ENCODE measurements at places on chromosomes 7 and 10. TPM values are rescaled to one million over a fixed set of nuclear protein-coding genes. Genes with fewer than 3 reads are reported as not detected.

SUN3 gene
- total RNA-seq = not detected

TRIL gene
- total RNA-seq = not detected

DNA sequence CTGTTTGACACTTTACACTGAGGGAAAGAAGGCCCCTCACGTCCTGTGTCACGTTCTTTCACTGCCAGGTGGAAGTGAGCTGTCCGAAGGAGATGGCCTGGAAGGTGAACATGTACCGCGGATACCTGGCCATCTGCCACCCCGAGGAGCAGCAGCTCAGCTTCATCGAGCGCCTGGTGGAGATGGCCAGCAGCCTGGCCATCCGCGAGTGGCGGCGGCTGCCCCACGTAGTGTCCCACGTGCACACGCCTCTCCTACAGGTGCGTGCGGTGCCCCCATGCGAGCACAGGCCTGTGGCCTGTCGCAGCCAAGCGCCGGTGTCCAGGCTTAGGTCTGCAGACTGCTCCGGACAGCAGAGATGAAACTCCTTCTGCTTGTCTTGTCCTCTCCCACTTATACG lies 103.4 kb downstream of the TRRAP start:
- no peak for DNase-seq

DNA sequence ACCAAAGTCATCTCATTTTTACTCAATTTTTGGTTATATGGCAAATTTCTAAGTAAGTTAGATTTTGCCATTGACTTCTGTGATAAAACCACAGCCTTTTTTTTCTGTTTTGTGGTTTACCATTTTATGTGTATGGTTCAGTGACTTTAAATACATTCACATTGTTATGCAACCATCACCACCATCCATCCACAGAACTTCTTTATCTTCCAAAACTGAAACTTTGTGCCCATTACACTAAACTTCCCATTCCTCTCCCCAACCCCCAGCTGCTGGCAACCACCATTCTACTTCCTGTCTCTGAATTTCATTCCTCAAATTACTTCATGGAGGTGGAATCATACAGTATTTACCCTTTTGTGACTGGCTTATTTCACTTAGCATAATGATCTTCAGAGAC lies 280.4 kb upstream of the TCERG1L start:
- no peak for DNase-seq

DNA sequence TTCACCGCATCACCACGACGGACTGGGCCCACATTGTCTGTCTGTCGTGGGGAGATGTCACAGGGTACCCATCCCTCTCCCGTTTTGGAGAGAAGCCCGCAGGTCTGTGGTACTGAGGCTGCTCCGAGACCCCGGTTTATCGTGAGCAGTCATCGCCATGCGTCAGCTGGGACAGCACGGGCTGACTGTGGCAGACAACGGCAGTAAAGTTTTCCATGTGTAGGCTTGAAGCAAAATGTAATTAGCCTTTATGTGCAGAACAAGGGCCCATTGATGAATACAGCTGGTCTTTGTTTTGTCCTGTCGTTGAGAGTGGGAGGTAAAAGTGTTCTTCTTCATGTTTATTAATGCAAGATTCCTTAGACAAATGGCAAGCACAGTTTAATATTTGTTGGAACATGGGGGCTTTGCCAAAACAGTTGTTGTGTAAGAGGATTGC lies 167.4 kb upstream of the SH2B2 start:
- no peak for DNase-seq

DNA sequence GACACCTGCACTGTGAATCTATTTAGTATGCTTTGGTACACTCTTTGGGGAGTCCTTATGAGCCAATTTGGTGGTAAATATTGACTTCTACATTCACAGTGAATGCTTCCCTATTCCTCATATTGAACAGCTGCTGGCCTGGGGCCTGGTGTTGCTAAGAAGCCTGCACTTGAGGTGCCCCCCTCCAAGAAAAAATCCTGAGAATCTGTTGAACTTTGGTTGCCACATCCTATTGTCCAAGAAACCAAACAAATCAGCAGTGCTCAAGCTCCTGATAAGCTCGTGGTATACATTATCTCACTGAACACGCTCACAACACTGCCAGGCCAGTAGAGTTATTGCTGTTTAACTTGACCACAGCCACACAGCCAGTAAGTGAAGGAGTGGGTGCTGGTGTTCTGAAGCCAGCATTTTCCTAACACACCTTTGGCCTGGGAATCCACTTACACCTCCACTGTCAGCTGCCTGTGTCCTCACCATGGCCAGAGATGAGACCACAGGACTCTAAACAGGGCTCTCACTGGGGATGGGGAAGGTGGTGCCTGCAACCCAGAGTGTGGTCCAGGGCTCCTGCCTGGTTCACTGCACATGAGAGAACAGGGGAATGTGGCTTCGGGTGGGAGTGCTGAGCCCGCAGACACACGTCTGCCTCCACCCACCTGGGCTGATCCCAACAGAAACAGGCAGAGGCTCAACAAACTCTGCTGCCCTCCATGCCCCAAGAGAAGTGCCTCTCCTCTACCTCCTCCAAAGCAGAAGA lies 6.7 kb downstream of the DDC start:
- no peak for DNase-seq

DNA sequence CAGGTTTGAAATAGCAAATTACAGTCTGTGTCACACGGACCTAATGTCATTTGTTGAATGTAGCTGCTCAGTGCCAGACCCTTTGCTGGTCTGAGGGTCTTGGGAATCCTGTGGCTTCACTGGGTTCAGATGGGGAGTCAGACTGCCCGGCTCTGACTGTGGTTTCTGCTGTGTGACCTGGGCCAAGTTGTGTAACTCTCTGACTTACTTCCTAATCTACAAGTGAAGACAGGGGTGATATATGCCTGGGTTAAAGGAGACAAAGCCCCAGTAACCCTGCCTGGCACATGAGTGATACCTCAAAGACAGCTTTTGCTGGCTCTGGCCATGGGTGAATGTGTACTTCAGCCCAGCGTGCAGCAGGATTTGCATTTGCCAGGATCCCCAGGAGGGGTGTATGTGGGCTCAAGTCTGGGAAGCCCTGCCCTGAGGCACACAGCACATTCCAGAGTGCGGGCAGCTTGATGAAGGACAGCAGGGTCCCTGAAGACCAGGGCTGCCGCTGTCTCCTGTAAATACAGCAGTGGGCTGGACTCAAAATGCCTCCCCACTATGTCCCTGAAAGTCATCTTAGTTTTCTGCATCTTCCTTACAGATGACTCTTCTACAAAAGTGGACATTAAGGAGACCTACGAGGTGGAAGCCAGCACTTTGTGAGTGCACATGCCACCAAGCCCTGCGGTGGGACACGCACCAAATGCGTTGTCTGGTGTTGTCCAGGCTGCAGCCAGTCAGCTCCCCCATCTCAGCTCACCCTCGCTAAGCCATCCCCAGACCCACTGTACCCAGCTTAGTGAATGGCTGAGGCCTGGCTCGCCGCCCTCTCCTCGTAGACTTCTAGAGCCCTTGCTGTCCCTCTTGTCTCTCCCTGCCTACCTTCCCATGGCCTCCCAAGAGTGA lies 16.4 kb downstream of the NACAD start:
- no peak for DNase-seq

DNA sequence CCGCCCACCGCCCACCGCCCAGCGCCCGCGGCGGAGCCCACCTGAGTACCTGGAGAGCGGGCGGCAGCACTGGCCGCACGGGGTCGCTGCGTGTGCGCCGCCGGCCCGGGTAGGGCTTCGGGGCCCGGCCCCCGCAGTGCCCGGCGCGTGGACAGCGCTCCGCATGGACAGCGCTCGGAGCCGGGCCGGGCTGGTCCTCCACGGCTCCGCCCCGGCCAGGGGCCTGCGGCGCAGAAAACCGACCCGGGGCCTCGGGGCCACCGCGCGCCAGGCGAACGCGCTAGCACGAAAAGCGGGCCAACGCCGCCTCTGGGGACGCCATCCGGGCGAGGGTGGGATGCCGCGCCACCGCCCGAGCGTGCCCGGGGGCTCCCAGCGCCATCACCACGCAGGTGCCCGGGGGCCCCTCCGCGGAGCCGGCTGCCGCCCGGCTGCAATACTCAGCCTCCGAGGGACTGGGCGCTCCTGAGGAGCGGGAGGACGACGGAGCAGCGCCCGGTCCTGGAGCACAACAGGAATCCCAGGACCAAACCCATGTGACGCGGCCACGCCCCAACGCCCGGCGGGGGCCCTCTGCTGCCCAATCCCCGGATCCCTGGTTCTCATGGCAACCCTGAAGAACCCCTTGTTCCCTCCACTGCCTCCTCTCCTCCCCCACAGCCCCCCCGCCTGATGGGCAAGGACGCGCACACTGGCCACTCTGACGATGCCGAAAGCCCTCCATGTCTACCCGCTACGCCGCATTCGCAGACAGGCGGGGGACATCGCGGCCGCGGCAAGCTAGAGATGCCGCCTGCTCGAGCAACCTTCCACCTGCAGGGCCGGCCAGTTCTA lies at the start of gene GRB10:
TSS of gene GRB10 (minus strand) at position 522 of the 834 bp plus-strand sequence. CDS start 50,574 bp downstream, outside the sequence.
- no peak for DNase-seq

DNA sequence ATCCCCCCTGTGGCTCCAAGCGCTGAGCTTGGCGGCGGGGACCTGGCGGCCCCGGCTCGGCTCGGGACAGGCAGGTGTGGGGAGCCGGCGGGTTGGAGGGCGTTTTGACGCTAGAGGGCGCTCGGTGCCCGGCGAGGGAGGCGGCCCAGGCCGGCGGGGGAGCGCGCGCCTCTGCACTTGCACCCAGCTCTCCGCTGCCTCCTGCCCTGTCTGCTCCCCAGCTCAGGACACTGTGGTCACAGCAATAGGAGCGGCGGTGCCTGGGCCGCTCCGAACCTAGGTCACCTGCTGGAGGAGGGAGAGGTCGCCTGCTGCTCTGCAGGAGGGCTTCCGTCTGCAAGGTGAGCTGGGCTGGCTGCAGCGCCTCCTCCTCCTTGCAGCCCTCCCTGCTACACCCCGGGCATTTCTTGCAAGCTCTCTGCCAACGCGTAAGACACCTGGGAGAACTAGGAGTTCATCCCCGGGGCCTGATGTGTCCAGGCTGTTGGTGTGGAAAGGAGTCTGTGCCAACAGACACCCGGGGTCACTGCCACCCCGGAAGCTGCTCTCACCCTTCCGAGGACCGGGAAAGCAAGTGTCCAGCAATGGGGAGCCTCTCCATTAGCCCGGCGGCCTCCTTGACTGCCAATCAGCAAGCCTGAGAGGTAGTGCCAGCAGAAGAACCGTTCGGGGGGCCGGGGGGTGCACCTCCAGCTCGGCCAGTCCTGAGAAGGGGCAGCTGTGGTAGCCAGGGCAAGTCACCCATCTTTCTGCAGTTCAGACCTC lies 620.4 kb downstream of the GALNT17 start:
- DNase-seq = peak; percentile 59

GRCh38 chr10:102676534-102677315 lies 32.4 kb downstream of the TRIM8 start:
- DNase-seq = no peak

GRCh38 chr10:123868038-123869019 lies 23.3 kb downstream of the CPXM2 start:
- no peak for DNase-seq

GRCh38 chr10:55813451-55814170 lies 547.4 kb downstream of the ZWINT start:
- DNase-seq = no peak
